ENCODE measurements at places on chromosomes 7 and 10.

DNA sequence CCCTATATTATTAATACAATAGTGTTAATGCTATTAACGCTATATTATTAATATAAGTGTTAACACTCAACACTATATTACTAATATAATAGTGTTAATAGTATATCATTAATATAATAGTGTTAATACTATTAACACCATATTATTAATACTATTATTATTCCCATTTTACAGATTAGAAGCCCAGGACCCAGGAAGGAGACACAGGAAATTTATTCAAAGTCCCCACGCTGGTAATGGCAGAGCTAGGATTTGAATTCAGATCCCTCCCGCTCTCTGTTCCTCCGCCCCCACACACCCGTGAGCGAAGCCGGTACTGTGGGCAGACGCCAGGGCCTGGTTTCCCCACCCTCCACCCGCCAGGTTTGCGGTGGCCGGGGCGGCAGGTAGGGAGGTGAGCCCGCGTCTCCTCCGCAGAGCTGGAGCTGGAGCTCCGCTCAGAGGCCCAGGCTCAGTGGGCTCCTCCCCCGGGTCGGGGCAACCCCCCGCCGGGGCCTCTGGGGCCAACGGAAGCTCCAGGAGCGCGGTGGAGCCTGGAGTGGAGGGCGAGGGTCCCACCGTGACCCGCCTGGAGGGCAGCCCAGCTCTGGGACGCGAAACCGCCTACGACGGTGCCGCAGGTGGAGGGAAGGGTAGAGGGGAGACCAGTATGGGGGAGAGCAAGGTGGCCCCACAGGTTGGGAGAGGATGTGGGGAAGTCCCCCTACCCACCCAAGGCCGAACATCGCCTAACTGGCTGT, at the start of gene TMEM225B:
TMEM225B (plus strand) TSS at position 506 of the 740 bp plus-strand sequence. CDS start 6,122 bp downstream, outside the sequence.
- no peak for DNase-seq

DNA sequence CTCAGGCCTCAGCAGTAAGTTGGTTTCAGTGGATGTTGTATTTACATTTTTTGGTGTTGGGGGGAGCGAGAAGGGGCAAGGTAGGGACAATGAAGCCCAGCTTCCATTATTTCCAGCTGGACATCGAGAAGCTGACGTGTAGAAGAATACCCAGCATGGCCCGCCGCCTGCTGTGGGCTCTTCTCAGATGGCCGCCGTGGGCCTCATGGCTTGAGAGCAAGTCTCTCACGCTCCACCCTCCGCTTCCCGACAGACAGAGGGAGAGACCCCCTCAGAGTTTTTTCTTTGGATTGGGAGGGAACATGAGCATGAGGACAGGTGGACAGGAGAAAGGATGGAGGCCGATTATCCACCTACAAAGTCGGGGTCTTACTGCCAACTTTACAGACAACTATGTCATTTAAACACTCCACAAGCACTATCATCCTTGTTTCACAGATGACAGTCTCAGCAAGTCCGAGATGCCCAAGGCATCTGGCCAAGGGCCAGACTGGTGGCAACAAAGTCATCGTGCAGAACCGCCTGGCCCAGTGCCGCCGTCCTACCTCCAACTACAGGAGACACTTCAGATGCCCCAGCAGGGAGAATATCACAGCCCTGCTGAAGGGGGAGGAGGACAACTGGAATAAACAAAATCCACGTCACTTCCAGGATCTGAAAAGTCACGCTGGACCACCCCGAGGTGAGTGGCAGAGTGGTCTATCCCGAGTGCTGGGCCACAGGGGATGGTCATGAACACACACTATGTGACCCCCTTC, 195.9 kb downstream of the DIP2C start:
- DNase-seq, result no peak

GRCh38 chr7:21253740-21254687, 173.9 kb upstream of the SP4 start:
- DNase-seq, result peak; percentile 9

DNA sequence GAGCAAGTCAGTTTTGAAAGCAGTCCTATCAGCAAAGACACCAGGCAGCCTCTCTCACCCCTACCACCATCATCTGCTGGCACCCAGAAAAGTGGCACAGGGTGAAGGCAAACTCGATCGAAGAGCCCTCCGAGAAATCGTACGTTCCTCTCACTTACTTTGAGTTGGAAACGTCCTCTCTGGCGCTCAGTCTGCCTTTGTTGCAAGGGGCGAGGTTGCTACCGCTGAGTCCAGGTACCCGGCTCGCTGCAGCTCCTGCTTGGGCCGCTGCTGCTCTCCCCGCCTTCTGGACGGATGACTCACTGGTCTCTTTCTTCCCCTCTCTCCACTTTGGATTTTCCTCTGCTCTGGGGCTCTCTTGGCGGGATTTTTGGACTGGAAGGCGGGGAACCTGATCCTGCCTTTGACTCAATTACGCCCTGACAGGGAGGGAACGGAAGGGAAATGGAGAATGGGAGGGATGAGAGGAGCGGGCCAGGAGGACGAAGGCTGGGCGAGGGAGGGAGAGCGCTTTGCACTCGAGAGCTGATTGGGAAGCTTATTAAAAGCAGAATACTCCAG, at the start of gene PTN:
PTN (minus strand) TSS at position 453 of the 561 bp plus-strand sequence. CDS start 88,760 bp downstream, outside the sequence.
- DNase-seq, result no peak

DNA sequence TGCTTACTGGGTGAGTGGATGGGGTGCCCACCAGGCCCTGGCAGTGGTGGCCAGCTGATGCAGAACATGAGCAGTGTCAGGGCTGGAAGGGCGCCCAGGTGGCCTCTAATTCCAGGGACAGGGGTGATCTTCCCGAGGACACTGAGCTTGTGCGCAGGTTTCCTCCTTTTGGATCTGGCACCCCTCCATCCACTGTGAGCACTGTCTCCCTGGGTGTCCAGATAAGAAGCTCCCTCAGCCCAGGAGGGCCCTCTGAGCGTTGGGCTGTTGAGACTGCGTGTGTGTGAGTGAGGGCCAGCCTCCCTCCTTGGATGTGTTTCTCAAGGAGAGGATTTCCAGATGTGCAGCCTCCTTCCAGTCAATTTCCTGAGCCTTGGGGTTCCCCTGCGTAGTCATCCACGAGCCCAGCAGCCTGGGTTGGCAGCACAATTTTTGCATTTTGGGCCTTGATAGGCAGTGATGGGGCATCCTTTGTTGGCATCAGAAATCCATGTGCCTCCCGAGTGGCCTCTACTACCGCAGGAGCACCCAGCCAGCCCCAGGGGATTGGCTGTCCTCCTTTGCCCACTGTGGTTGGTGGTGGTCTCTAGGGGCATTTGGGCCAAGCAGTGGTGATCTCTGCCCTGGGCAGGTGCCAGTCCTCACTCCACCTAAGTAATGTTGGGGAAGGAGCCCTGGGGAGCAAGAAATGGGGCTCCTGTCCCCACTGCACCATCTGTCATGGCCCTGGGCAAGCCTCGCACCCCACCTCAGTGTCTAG, 20.9 kb upstream of the BTBD16 start:
- no peak for DNase-seq

GRCh38 chr10:119893845-119894427, 1.4 kb downstream of the SEC23IP start:
- no peak for DNase-seq

DNA sequence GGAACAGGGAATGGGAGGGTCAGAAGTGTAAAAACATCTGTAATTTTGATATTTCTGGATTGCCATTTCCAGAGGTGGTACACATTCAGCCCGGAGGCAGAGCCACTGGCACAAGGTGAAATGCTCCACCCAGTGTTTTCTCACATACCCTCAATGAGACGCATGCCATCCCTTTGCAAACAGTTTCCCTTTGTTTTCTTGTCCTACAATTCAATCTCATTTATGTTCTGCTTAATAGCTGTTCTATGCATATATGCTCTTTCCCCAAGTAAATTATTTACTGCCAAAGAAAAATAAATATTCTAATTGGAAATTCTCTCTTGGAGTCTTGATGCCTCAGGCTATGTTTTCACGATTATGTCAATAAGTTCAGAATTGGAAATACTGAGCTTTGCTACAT, 369.7 kb upstream of the AKR1E2 start:
- no peak for DNase-seq
